ENCODE measurements at places on chromosomes 13 and 19.

DNA sequence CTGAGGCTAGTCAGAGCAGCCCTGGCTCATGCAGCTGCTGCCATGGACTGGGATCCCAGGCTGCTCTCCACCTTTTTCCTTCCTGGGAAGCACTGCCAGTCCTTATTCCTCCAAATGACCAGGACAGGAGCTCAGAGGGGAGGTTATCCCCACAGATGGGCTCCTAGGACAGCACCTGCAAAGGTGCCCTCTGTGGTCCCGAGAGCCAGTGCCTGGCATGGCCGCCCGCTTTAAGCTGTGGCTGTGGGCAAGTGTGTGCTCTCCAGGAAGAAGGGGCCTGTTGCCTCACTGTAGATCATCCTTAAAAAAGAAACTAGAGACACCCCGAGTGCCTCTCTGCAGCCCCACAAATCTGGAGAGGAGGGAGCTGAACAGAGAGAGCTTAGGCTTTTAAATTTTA, 83.6 kb downstream of the C1QTNF9 start:
- DNase-seq = no peak

DNA sequence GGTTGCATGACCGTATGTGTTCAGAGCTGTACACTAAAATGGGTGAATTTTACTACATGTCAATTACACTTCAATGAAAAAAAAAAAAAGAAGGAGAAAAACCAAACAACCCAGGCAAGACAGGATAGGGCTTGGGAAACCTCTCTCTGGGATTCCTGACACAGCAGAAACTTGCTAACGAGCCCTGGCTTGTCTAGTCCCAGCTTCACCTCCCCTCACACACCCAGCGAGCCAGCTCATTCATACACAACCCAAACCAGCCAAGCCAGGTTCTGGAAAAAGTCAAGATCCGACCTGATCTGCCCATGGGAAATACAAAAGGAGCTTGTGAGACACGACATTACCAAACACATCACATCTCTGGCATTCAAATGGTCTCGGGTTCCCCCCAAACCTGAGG, 3.7 kb upstream of the TECR start:
- no peak for DNase-seq

DNA sequence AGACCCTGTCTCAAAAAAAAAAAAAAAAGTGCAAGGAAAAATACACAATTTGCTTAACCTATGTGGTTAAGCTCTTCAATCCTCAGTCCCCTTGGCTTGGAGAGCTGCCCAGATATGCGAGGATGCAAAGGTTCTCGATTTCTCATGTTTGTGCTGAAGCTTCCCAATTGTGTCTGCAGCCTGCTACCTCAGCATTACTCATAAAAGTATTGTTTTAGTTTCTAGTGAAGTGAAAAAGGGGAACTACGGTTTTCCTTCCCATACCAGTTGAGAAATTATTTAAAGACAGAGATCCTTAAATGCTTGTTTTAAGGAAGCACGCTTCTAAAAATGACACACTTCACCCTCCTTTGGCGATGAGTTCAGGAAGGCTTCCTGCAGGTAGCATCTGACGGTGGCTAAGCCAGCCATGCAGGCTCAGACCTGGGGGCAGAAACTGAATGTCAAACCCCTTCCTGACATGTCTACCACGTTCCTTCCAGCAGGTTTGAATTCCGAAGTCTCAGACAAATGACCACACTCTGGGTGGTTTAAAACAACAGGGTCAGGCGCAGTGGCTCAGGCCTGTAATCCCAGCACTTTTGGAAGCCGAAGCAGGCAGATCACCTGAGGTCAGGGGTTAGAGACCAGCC, 47.9 kb downstream of the RUBCNL start:
- no peak for DNase-seq

GRCh38 chr19:58154287-58154678, 3.7 kb upstream of the ZNF329 start:
- DNase-seq = no peak

GRCh38 chr13:42071672-42072419, 23.4 kb downstream of the DGKH start:
- no peak for DNase-seq

DNA sequence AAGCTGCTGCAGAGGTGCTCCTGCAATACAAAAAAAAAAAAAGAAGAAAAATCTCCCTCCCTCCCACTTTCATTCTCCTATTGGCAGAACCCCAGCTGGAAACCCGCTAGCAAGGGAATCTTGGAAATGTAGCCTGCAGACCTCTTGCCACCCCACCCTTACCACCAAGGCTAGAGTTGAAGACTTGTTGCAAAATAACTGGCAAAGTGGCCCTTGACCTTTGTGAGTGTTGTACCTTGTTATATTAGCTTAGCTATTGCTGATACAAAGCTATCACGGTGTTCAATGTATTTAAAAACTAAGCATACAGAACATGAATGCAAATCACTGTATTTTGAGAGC, 57.5 kb upstream of the KCTD4 start:
- no peak for DNase-seq

DNA sequence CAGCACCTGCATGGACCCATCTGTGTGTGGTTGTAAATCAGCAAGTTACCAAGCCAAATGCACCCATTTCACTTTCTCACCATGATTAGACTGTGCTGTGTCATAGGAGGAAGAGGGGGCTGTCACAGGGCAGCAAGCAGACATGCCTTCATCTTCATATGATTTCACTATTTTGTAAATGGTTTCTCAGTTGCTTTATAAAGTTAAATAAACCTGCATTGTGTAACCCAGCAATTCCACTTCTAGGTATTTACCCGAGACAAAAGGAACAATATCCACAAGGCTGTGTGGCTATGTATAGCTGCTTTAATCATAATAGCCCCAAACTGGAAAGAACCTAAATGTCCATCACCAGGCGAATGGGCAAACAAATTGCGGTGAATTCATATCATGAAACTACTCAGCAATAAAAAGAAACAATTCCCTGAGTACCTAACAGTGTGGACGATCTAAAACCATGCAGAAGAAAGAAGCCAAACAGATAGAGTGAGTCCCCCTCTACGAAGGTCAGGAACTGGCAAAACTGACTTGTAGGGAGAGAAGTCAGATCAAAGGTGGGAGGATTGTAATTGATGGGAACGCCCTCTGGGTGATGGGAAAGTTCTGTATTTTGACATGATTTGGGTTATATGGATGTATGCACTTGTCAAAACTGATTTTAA, 185.4 kb downstream of the COL4A1 start:
- no peak for DNase-seq

GRCh38 chr13:28408235-28408848, 86.6 kb downstream of the FLT1 start:
- DNase-seq = no peak

DNA sequence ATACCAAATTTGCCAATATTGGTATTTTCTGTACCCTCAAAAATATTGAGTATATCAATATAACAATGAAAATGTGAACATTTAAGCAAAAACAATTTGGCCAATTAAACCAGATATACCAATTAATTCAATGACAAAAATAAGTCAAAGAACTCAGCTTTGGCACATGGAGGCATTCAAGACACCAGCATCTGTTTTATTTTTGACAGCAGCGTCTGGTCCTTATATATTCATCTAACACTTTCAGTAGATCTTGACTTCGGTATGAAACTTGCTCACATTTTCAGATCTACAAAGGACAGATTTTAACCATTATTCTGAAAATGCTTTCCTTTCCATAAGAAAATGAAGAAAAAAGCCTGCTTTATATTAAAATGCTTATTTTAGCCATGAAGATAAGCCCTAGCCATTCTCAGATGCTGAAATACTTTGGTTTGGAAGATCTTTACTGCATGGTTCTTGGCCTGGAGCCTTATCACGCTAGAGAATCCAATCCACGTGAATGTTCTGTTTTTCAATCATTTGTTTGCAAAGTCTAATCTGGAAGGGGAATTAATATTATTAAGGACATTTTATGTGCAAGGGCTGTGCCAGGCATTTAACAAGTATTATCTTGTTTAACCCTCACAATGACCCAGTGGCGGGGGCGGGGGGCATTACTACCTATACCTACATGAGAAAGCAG, 132.2 kb downstream of the DLEU7 start:
- DNase-seq = no peak

DNA sequence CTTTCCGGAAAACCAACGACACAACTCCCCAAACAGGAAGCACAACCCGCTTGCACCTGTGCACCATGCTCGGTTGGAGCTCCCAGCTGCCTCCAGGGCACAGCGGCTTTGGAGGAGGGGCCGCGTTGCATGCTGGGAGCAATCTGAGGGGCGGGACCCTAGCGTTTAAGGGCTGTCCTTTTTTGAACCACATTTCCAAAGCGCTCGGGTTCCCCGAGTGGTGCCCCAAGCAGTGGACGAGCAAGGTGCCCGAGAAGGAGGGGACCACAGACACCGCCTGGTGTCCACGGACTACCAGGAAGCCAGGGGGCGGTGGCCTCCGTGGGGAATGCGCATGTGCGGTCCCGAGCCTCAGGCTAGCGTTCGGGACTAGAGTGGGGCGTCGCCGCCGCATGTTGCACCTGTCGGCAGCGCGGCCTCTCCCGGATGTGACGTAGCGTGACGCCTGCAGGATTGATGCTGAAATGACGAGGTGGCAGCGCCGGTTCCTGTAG, 11.9 kb upstream of the ZNF57 start:
- DNase-seq = no peak

DNA sequence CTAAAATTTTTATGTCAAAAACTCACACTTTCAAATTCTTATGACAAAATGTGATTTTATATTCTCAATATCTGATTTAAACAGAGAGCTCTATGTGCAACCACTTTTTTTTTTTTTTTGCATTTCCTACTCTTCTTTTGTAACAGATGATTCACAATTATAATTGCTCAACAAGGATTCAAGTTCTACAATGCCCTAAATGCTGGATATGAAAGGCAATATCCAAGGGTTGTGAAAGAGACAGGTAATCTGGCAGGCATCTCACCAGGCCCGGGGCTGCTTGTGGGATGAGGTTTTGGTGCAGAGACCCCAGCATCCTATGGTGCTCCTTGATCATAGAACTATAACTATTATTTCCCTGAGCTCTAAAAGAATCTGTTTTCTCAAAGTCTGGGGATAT, 363.6 kb upstream of the NBEA start:
- no peak for DNase-seq

- DNase-seq = no peak
Measured at GRCh38 chr13:113887700-113888201, 23.9 kb upstream of the GAS6 start.

DNA sequence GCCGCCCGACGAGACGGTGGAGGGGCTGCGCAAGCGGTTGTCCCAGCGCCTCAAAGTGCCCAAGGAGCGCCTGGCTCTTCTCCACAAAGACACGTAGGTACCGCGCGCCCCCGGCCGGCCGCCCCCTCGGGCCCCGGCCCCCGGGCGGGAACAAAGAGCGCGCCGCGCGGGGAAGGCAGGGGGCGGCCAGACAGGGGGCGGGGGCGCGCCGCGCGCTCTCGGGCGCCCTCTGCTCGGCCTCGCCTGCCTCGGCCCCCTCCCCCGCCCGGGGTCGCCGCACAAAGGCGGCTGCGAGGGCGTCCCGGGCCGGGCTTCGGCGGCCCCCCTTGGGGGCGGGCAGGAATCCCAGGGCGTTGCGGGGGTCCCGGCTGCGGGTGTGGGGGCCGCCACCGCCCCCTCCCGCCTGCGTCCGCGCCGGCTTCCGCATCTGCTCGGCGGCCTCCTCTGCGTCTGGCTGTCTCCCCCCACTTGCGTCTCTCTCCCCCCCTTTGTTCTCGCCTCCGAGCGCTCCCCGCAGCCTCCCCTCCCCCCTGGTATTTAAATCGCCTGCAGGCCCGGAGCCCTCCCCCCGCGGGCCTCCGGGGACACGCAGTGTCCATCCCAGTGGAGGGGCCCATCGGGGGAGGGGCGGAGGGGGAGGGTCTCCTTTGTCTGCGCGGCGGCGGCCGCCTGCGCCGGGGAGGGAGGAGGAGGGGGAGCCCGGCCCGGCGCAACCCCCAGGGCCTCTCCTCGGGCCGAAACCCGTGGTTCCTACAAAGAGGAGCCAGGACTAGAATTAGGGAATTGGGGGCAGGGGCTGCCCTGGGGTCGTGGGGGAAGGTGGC, 2.3 kb downstream of the MIDN start:
- peak; percentile 86 for DNase-seq

DNA sequence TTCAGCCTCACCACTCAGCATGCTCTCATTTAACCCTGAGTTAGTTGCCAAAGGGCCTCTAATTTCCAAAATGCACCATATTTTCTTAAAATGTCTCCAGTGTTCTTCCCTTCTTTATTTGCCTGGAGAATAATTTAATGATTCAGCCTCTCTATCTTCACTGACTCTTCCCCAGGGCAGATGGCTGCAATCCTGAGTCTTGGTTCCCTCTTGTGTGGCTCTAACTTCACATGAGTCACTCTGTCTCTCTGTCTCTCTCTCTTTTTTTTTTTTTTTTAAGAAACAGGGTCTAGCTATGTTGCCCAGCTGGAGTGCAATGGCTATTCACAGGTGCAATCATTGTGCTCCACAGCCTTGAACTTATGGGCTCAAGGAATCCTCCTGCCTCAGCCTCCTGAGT, 251.4 kb downstream of the VWA8 start:
- DNase-seq = no peak

DNA sequence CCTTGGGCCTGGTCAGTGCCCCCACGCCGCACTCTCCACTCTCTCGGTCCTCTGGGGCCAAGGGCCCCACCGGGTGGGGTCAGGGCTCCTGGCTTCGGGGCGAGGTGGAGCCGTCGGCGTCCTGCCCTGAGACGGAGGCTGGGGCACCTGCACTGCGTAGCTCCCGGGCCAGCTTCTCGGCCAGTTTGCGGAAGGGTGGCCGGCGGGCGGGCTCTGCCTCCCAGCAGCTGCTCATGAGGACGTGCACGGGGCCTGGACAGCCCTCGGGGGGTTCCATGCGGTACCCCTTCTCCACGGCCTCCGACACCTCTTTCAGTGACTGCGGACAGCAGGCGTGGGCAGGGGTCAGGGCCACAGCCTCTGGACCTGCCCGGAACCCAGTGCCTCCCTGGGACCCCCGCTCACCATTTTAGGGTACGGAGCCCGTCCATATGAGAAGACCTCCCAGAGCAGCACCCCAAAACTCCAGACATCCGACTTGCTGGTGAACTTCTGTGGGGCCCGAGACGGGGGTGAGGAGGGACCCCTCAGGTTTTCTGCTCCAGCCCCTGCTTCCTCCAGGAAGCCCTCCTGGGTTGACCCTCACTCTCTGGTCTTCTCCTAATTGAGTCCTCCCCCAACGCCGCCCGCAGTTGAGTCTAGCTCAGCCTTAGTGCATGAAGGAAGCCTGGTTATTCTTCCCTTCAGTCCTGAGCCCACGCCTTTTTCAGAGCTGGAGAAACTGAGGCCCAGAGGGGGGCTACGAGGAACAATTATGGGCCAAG, 6.3 kb upstream of the RAX2 start:
- DNase-seq = no peak

GRCh38 chr19:7918615-7919421, 1.3 kb upstream of the SNAPC2 start:
- DNase-seq = peak; percentile 65

DNA sequence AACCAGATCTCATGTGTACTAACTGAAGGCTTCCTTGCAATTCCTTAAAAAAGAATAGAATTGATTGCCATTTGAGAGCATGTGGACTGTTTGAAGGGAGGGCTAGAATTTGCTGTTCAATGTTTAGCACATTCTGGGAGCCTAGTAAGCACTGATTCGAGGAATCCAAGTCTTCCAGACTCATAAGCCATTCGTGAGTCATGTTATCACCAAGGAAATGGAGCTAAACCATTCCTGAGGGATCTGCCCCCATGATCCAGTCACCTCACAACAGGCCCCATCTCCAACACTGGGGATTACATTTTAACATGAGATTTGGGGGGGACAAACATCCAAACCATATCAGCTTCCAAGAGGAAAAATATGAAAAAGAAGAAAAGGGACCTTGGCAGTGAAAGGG, 276.4 kb downstream of the KCNRG start:
- no peak for DNase-seq

GRCh38 chr19:33728141-33728540, 68.5 kb upstream of the KCTD15 start:
- no peak for DNase-seq

GRCh38 chr19:35704218-35704617, at the start of gene ZBTB32:
TSS of gene ZBTB32 (plus strand) at chr19:35704558. CDS start at chr19:35714627, 10,069 bp downstream.
- no peak for DNase-seq
